ENCODE measurements at places on chromosomes 3 and 15. TPM values are rescaled to one million over a fixed set of nuclear protein-coding genes. Genes with fewer than 3 reads are reported as not detected.

SLC28A2 gene
- not detected for polyA plus RNA-seq

HACL1 gene
- polyA plus RNA-seq = 40.9 TPM

IGF2BP2 gene
- not detected for polyA plus RNA-seq

FRMD4B gene
- not detected for polyA plus RNA-seq

MAP6D1 gene
- polyA plus RNA-seq = not detected

DNA sequence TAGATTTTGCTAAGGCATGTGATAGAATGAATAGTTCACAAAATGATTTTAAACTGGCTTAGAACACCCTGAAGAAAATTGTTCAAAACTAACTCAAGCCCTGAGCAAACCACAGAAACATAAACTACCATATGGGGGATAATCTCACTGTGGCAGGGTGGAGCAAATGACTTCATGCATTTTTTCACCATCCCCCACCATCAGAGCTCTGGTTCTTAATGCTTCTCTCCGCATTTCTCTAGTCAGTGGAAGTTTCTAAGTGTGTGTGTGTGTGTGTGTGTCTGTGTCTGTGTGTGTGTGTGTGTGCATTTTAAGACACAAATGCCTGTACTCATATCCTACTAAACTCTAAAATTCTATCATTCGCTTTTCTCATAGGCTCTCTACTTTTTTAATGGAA, 107.1 kb upstream of the PHLDB2 start:
- DNase-seq = no peak

- DNase-seq = no peak
These were observed 14.8 kb downstream of the PXYLP1 start for GRCh38 chr3:141246224-141246957.

DNA sequence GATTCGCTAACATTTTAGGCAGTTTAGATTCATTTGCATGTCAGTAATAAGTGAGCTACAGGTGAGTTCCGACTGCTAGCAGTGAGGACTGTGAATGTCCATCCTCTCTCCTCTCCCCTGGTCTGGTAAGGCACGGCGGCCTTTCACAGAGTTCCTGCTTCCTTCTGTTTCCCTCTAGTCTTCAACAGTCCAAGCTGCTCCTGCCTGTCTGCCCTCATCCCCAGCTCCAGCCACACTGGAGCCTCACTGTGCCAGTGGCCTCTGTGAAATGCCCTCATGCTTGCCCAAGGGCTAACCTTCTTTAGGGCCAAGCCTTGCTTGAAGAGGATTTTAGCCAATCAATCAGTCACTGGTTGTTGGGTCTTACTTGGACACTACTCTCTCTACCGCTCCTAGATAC, 145.8 kb upstream of the BHLHE40 start:
- DNase-seq = no peak

GRCh38 chr3:33430061-33430460, 10.1 kb downstream of the UBP1 start:
- DNase-seq = no peak

GRCh38 chr15:32053719-32054118, 23.4 kb downstream of the CHRNA7 start:
- DNase-seq = no peak

DNA sequence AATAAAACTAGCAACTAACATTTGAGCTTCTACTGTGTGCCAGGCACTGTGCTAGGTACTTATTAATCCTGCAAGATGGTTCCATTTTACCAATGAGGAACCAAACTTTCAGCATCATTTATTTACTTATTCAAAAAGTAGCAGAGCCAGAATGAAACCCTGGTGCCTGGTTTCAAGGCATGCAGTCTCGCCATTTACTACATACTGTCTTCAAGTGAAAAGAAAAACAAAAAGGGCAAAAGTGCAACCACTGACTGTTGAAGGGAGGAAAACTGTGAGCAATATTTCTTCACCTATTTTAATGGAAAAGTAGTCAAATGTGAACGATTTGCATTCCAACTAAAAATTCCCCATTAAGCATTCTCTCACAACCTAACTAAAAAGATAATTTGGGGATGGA, 8.7 kb downstream of the DCUN1D1 start:
- no peak for DNase-seq

- no peak for DNase-seq
These were observed 19.4 kb downstream of the RFTN1 start for GRCh38 chr3:16494094-16494493.

- DNase-seq = no peak
These were observed at the start of gene CACNA2D3 for GRCh38 chr3:54122324-54123002. TSS of gene CACNA2D3 (plus strand) at chr3:54122552.

GRCh38 chr3:10703875-10704274, 112.2 kb upstream of the SLC6A11 start:
- DNase-seq = no peak

DNA sequence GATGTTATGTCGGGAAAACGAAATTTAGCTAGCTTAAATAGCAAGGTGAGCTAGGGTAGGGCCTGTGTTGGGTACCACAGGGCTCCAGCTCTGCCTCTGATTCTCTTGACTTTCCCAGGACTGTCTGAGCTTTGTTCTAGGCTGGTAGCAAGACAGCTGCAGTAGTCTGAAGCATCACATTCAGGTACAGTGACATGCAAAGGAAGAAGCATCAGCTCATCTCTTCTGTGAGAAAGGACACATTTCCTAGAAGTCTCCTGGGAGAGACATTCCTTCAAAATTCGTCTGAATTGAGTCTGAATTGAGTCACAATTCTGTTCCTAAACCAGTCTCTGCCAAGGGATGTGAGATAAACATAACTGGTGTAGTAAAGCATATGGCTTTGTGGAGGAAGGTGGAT, 8.5 kb upstream of the UBXN7 start:
- DNase-seq = no peak

- no peak for DNase-seq
These were observed 395.9 kb upstream of the ZNF717 start for GRCh38 chr3:76181213-76181612.

DNA sequence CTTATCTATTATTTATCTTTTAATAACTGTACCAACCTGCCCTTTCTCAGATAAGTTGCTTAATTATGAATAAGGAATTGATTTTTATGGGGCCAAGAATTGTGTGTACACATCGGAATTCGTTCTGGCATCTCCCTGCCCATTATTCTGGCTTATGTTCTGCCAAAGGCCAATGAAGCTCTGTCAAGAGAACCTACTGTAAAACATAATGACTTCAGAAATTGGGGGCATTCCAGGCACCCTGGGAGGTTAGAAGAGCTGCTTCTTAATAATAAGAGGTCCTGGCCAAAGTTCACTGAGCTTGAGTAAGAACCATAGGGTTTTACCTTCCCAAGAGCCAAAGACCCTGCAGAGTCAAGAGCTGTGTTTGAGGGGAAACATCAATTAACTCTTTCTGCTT, 261.7 kb downstream of the SLC9A9 start:
- DNase-seq = no peak

DNA sequence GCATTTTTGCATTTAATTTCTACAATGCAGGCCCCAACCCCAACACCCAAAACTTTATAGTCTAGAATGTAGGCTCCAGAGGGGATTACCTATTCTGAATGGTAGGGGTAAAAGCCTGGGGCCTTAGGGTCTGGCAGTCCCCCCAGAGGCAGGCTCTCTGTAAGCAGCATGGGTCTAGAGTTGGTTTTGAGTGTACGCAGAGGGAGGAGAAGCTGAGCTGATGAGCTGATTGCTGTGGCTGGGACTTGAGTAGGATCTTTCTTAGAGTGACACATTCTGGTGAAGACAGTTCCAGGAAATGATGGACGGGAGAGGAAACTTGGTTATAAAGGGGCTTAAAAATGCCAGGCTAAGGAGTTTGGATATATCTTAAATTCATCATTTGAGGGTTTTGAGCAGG, 2.1 kb downstream of the LPP start:
- no peak for DNase-seq

- no peak for DNase-seq
These were observed 17.9 kb downstream of the CDAN1 start for GRCh38 chr15:42719043-42719442.

Data from naive thymus-derived CD4-positive, alpha-beta T cell (primary cell).